Hindlimb muscle (tissue), 1 donor: ENCODE measurements at places on chromosomes 2 and 18. TPM values are rescaled to one million over a fixed set of nuclear protein-coding genes. Genes with fewer than 3 reads are reported as not detected.

SERPINB4 gene
- 0.35 TPM for polyA plus RNA-seq

TRIM54 gene
- 128 TPM for polyA plus RNA-seq

CDH19 gene
- polyA plus RNA-seq, result 0.92 TPM

TNFRSF11A gene
- 4.7 TPM for polyA plus RNA-seq

AQP12B gene
- polyA plus RNA-seq, result 1.6 TPM

ANKRD62 gene
- not detected for polyA plus RNA-seq

DRC1 gene
- not detected for polyA plus RNA-seq

CDK5R2 gene
- polyA plus RNA-seq, result not detected

ANKRD53 gene
- 1.5 TPM for polyA plus RNA-seq

ADD2 gene
- 3.0 TPM for polyA plus RNA-seq

SPR gene
- 4.4 TPM for polyA plus RNA-seq

SRD5A2 gene
- polyA plus RNA-seq, result not detected

CIAO1 gene
- 43.5 TPM for polyA plus RNA-seq

FOXD4L1 gene
- 4.4 TPM for polyA plus RNA-seq

IGFBP5 gene
- polyA plus RNA-seq, result 548 TPM

SAG gene
- 0.22 TPM for polyA plus RNA-seq

CDH20 gene
- 1.1 TPM for polyA plus RNA-seq

TEX51 gene
- polyA plus RNA-seq, result not detected

EGR4 gene
- not detected for polyA plus RNA-seq

PREPL gene
- 141 TPM for polyA plus RNA-seq

AQP4 gene
- polyA plus RNA-seq, result 0.74 TPM

SCN9A gene
- 5.5 TPM for polyA plus RNA-seq

NTSR2 gene
- not detected for polyA plus RNA-seq

MAP3K19 gene
- polyA plus RNA-seq, result not detected

ABCG8 gene
- polyA plus RNA-seq, result 0.10 TPM

DSC2 gene
- 8.9 TPM for polyA plus RNA-seq

UGT1A10 gene
- polyA plus RNA-seq, result not detected

ALK gene
- 0.18 TPM for polyA plus RNA-seq

ATOH8 gene
- 25.6 TPM for polyA plus RNA-seq

CCDC68 gene
- 0.35 TPM for polyA plus RNA-seq

SPDYA gene
- 1.5 TPM for polyA plus RNA-seq

LIPT1 gene
- polyA plus RNA-seq, result 8.2 TPM

UGT1A7 gene
- polyA plus RNA-seq, result not detected

ASAP2 gene
- polyA plus RNA-seq, result 18.8 TPM

MEX3C gene
- 23.0 TPM for polyA plus RNA-seq

BOLL gene
- 3.0 TPM for polyA plus RNA-seq

ST6GAL2 gene
- 3.6 TPM for polyA plus RNA-seq
